ENCODE measurements at places on chromosomes 5 and 9.

- no peak for DNase-seq
Observed at GRCh38 chr9:33823801-33824200, 6.8 kb downstream of the UBE2R2 start.

- DNase-seq = peak; percentile 96
Observed at GRCh38 chr9:127785933-127786772, at the start of gene CDK9. TSS of gene CDK9 (plus strand) at chr9:127786034. CDS start at chr9:127786149, 115 bp downstream.

DNA sequence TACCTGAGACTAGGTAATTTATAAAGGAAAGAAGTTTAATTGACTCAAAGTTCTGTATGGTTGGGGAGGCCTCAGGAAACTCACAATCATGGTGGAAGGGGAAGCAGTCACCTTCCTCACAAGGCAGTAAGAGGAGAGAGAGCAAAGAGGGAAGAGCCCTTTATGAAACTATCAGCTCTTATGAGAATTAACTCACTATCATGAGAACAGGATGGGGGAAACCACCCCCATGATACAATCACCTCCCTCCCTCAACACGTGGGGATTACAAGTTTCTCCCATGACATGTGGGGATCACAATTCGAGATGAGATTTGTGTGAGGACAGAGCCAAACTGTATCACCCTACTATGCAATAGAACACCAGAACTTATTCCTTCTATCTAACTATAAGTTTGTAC, 27.9 kb downstream of the CD274 start:
- DNase-seq = no peak

GRCh38 chr5:74990194-74990593, 62.2 kb downstream of the GCNT4 start:
- DNase-seq = no peak

- DNase-seq = no peak
Observed at GRCh38 chr9:118693645-118694044, 675.6 kb downstream of the BRINP1 start.

DNA sequence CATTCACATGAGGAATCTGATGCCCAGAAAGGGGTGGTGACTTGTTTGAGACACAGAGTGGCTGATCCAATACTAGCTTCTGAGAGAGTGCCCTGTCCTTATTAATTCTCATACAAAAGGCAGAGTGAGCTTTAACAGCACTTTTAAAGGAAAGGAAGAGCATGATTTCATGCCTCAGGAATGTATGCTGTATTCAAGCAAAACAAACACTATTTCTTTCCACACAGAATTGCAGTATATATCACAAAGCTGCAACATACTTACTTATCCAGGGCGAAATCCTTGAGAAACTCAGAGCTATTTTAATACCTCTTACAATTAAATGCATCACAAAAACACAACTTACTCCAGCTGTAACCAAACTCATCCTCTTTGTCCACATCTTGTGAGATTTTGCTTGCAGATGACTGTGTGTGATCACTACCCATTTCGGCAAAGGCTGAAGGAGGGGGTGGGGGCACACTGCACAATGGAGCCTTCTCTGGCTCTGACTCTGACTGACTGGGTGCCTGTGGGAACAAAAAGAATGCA, 139.8 kb downstream of the MPDZ start:
- DNase-seq = no peak

- DNase-seq = no peak
Observed at GRCh38 chr5:39459071-39459470, 34.3 kb upstream of the DAB2 start.

- no peak for DNase-seq
Observed at GRCh38 chr5:133933169-133933509, 35.3 kb downstream of the C5orf15 start.

DNA sequence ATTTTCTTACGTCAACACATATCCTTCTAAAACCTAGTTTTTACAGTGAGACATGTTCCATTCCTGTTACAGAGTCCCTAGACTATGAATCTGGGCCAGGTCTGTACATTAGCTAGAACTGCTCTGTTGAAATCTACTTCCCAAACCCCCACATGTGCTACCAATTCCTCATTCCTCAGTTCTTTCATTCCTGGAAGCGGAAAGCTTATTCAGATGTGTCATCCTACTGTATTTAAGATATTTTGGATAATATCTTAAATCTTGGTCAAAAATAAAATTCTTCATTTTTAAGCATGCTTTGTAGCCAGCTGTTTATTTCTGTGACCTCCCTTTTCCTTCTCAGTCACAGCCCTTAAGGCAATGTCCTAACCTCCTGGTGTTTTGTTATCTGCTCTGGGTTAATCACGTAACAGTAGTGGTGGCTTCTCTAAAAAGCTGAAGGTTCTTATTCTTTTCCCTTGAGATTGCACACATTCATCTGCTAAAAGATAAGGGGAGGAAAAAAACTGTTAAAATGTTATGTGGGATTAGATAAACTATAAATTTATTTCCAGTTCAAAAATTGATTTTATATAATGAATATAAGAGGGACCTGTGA, 35.6 kb downstream of the GLRX start:
- no peak for DNase-seq

GRCh38 chr5:154795235-154795596, 40.0 kb downstream of the LARP1 start:
- no peak for DNase-seq

All from upper lobe of right lung (tissue), 1 donor.